Ascending aorta (tissue), 2 donors: ENCODE measurements at places on chromosomes 6 and 20. TPM values are rescaled to one million over a fixed set of nuclear protein-coding genes. Genes with fewer than 3 reads are reported as not detected.

TMEM74B gene
- total RNA-seq: not detected

DNA sequence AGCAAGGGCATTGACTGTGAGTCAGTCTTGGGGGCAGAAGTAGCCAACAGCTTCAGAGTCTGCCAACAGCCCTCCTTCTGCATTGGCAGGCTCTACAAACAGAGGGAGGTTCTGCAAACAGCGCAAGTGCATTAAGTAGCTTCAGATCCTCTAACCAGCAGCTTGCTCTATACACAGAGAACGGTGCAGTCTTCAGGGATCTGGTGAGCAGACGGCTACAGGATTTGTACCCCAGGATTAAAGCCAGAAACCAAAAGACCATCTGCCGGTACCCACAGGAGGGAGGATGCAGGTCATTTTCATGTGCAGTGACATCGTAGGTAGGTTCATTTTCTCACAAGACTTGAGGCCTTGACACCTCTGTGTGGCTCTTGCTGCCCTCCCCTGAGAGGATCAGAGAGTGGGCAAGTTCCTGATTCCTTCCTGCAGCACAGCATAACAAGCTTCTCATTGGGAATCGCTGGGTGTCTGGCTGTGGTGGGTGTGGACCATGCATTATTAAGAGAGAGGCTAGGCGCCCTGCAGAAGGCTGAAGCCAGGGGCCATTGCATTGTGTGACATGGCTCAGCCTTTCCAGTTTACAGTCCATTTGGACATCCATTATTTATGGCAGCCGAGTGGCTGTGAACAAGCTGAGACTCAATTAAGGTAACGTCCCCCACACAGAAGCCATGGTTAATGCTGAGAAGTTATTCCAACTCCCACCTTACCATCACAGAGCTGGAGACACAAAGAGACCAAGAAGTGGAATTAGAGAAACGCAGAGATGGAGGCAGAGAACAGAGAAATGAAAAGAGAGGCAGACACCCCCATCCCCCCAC, 250.0 kb downstream of the LRFN2 start:
- H3K27me3 ChIP-seq: no peaks in the 10 kb centered on the region
- no peaks in the 10 kb centered on the region for H3K4me1 ChIP-seq

DNA sequence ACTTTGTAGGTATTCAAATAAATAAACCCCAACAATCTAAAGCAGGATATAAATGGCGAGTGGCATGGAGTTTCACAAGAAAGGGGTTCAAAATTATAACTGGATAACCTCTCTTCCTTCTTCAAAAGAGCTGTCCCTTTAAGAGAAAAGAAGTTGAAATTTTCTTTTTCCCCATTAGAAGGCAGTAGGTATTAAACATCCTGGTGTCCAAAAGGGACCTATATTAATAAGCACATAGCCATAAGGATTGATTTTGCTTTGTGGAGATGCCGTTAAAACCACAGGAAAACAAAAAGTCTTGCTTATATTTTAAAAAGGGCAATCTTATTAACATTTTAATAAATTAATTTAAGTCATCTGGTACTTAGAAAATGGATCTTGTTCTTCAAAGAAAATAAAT, 76.5 kb downstream of the LYRM4 start:
- H3K4me3 ChIP-seq: no peak overlapping the region
- H3K4me1 ChIP-seq: no peaks in the 10 kb centered on the region
- no peaks in the 10 kb centered on the region for H3K36me3 ChIP-seq
- DNase-seq: no peak

SEMG1 gene
- total RNA-seq: not detected

DNA sequence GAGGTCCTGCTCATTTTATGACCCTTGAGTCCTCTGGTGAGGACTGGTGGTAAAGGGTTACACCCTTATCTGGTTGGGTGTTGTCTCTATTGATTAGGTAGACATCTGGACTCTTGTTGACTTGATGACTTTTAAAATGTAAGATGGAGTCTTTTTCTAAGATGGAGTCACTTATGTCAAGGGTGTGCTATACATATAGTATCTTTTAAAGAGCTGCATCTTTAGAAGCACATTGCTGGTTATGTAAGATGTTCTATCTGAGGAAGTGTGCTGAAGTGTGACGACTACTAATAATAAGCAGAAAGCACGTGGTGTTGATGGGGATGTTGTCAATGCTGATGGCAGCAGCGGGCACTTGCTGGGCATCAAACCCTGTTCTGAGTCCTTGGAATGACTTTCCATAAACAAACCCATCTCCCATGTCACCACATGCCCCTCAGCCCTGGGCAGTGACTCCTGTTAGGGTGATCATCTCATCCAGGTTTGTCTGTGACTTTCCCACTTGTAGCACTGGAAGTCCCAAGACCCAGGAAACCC, 229.6 kb downstream of the EYA2 start:
- H3K36me3 ChIP-seq: no peaks in the 10 kb centered on the region
- DNase-seq: no peak
- H3K27ac ChIP-seq: peak overlapping the region; percentile 74
- H3K4me1 ChIP-seq: no peaks in the 10 kb centered on the region
- no peaks in the 10 kb centered on the region for H3K27me3 ChIP-seq

DNA sequence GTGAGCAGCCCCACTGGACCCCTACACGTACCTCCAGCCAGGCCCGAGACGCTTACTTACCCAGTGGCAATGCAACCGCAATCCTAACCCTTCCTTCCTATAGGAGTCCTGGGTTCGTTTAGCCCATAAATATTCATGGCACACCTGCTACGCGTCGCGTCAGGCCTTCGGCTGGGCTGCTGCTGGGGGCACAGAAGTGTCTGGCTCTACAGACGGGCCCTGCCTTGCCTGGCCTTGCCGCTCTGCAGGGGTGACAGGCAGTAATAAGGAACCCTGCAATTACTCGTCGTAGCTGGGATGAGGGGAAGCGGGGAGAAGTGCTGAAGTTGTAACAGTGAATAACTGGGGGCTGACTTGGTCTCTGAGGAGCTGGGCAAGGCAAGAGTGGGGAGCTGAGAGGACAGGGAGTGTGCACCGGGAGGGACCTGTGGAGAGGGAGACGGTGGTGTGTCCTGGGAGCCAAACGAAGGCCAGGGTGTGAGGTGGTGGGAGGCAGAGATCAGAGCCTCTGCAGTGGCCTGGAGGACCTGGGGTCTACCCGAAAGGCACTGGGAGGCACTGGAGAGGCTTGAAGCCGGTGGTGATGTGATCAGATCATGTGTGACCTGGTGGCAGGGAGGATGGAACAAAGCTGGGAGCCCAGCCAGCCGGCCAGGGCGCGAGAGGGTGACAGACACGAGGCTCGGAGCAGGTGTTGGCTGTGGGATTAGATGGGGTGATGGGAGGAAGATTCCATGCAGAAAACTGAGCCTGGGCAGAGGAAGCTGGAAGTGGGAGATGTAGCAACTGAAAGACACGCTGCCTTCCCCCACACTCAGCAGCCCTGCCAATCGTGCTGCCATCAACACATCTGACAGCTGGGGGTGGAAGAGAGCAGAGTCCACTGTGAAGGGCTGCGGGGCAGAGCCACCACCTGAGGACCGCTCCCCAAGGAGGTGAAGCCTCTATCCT, 36.4 kb downstream of the PSMG4 start:
- H3K4me1 ChIP-seq: no peaks in the 10 kb centered on the region
- H3K4me3 ChIP-seq: no peak overlapping the region
- H3K27me3 ChIP-seq: no peaks in the 10 kb centered on the region
- no peaks in the 10 kb centered on the region for H3K36me3 ChIP-seq
- no peak overlapping the region for H3K27ac ChIP-seq
- no peak for DNase-seq

- no peaks in the 10 kb centered on the region for H3K36me3 ChIP-seq
- no peaks in the 10 kb centered on the region for H3K4me1 ChIP-seq
- H3K4me3 ChIP-seq: no peak overlapping the region
- H3K27ac ChIP-seq: no peak overlapping the region
Measured at GRCh38 chr6:39169448-39170344, 54.7 kb upstream of the SAYSD1 start.

- H3K27ac ChIP-seq: peak overlapping the region; percentile 95
- H3K27me3 ChIP-seq: no peaks in the 10 kb centered on the region
- no peak for DNase-seq
- peak overlapping the region; percentile 79 for H3K4me3 ChIP-seq
- peaks cover 21% of the 10 kb centered on the region for H3K4me1 ChIP-seq
Measured at GRCh38 chr6:33427585-33428223, 7.8 kb downstream of the SYNGAP1 start.

GRCh38 chr6:109295109-109295773, 87.0 kb downstream of the CD164 start:
- no peaks in the 10 kb centered on the region for H3K36me3 ChIP-seq
- H3K27ac ChIP-seq: no peak overlapping the region
- H3K4me3 ChIP-seq: no peak overlapping the region

GLP1R gene
- not detected for total RNA-seq

DNA sequence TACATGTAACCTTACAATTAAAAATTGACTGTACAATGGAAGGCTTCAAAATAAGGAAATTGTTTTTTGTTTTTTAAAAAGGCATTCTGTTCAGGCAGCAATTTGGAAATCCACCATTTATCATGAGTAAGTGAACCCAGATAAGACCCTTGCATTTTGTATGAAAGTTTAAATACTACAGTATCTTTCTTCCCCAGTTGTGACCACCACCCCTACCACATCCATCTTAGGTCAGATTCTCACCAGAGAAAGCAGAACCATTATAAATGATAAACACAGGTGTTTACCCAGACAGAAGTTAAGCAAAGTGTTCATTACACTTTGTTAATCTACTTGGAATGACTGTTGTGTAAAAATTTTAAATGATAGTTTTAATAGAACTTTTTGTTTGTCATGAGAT, 20.2 kb downstream of the SENP6 start:
- no peak for DNase-seq
- H3K4me1 ChIP-seq: peaks cover 14% of the 10 kb centered on the region
- no peaks in the 10 kb centered on the region for H3K27me3 ChIP-seq
- no peak overlapping the region for H3K4me3 ChIP-seq
- H3K27ac ChIP-seq: no peak overlapping the region

- H3K4me3 ChIP-seq: no peak overlapping the region
- H3K27ac ChIP-seq: no peak overlapping the region
- no peaks in the 10 kb centered on the region for H3K27me3 ChIP-seq
Measured at GRCh38 chr6:108768166-108768555, 80.1 kb upstream of the ARMC2 start.

DNA sequence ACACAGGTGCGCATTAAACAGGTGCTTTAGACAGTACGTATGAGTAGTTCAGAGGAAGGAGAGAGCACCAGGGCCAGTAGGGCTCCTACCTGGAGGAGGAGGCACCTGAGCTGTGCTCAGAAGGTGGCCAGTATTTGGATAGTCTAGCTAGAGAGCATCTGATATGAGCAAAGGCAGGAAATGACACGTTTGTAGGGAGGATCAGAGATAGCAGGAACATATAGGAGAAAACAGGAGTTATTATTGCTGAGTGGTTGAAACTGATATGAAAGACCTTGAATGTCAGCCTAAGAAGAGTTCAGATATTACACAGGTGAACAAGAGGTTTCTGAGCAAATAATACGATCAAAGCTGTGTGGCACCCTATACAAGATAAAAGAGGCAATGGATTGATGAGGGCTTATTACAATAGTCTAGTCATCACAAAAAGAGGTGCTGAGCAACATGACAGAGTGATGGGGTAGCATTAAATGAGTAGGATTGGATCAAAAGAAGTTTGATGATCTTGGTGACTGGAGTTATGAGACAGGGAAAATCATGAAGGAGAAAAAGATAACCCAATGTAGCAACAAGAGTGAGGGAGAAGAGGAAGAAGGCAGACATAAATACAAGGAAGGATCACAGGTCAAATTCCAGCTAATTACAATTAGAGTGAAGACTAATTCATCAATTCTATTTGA, 69.8 kb upstream of the HIVEP1 start:
- no peaks in the 10 kb centered on the region for H3K4me1 ChIP-seq
- no peak for DNase-seq
- H3K4me3 ChIP-seq: no peak overlapping the region
- H3K27me3 ChIP-seq: no peaks in the 10 kb centered on the region
- no peak overlapping the region for H3K27ac ChIP-seq
- no peaks in the 10 kb centered on the region for H3K36me3 ChIP-seq

DNA sequence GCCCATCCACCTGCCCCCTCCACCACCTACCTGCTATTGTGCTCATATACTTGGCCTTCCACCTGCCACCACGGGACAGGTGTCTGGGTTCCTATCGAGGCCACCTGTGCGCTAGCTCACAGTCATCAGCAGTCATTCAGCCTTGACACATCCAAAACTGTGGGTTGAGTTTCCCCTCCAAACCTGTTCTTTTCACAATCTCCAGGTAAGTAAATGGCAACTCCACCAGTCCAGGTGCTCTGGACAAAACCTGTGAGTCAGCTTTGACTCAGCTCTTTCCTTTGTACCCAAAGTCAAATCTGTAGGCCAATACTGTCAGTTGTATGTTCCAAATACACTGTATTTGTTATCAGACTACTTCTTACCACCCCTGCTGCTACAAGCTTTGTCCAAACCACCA, 52.6 kb downstream of the SPTLC3 start:
- no peak overlapping the region for H3K4me3 ChIP-seq
- H3K36me3 ChIP-seq: no peaks in the 10 kb centered on the region
- H3K27ac ChIP-seq: no peak overlapping the region
- no peaks in the 10 kb centered on the region for H3K4me1 ChIP-seq
- no peaks in the 10 kb centered on the region for H3K27me3 ChIP-seq

KIAA0408 gene
- not detected for total RNA-seq

- H3K4me1 ChIP-seq: no peaks in the 10 kb centered on the region
- no peak overlapping the region for H3K27ac ChIP-seq
- H3K27me3 ChIP-seq: no peaks in the 10 kb centered on the region
- peak overlapping the region; percentile 23 for H3K4me3 ChIP-seq
Measured at GRCh38 chr6:125995972-125996580, 9.7 kb downstream of the TRMT11 start.

PPP1R3G gene
- total RNA-seq: 1.1 TPM

GRCh38 chr6:4607793-4608192, 168.4 kb upstream of the CDYL start:
- H3K27me3 ChIP-seq: no peaks in the 10 kb centered on the region
- H3K36me3 ChIP-seq: no peaks in the 10 kb centered on the region
- H3K4me3 ChIP-seq: no peak overlapping the region

STMND1 gene
- not detected for total RNA-seq

GRCh38 chr6:144310765-144311164, 25.6 kb downstream of the UTRN start:
- H3K4me1 ChIP-seq: peaks cover 12% of the 10 kb centered on the region
- H3K27ac ChIP-seq: no peak overlapping the region
- no peaks in the 10 kb centered on the region for H3K36me3 ChIP-seq
- DNase-seq: no peak
- no peak overlapping the region for H3K4me3 ChIP-seq
